ENCODE measurements at places on chromosomes 4 and X. TPM values are rescaled to one million over a fixed set of nuclear protein-coding genes. Genes with fewer than 3 reads are reported as not detected.

DNA sequence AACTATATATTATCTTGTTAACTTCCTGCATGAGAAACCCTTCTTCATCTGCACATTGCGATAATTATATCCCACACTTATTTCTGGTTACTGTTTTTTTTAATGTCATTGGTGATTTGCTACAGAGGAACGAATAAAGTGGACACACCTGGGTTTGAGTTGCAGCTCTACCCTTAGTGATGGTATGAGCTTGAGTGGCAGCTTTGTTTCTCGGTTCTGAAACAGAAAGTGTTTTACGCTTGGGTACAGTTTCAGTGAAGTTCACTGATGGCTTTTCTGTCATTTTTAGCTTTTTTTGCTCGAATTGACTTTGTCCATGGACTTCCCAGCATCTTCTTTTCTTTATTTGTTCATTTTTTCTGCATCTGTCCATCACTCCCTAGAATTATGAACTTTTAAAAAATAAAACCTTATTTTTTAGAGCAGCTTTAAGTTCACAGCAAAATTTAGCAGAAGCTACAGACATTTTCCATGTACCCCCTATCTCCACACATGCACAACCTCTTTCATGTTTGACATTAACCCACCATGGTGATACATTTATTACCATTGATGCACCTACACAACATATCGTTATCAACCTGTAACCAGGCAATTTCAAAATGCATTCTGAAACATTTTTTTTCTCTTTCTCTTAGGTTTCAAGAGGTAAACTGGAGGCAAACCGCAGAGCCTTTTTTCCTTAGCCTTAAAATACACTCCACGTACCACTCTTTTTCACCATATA lies 1041.6 kb upstream of the PRKX start:
- no peaks in the 10 kb centered on the region for H3K27me3 ChIP-seq
- DNase-seq = no peak
- H3K27ac ChIP-seq = no peak overlapping the region
- no peak overlapping the region for H3K4me3 ChIP-seq
- no peaks in the 10 kb centered on the region for H3K4me1 ChIP-seq

ERCC6L gene
- 6.5 TPM for total RNA-seq

RIBC1 gene
- 1.8 TPM for total RNA-seq

- no peak overlapping the region for H3K27ac ChIP-seq
- H3K4me3 ChIP-seq = no peak overlapping the region
- no peaks in the 10 kb centered on the region for H3K36me3 ChIP-seq
These were observed 287.6 kb downstream of the ARHGAP24 start for GRCh38 chr4:85762529-85762871.
